ENCODE measurements at places on chromosomes 5 and 9. TPM values are rescaled to one million over a fixed set of nuclear protein-coding genes. Genes with fewer than 3 reads are reported as not detected.

GRCh38 chr9:121786998-121787422 is 135.6 kb downstream of the DAB2IP start:
- H3K27me3 ChIP-seq = peaks cover 2% of the 10 kb centered on the region
- H3K27ac ChIP-seq = no peak overlapping the region
- no peak for DNase-seq
- H3K4me1 ChIP-seq = no peaks in the 10 kb centered on the region
- no peaks in the 10 kb centered on the region for H3K36me3 ChIP-seq

DNA sequence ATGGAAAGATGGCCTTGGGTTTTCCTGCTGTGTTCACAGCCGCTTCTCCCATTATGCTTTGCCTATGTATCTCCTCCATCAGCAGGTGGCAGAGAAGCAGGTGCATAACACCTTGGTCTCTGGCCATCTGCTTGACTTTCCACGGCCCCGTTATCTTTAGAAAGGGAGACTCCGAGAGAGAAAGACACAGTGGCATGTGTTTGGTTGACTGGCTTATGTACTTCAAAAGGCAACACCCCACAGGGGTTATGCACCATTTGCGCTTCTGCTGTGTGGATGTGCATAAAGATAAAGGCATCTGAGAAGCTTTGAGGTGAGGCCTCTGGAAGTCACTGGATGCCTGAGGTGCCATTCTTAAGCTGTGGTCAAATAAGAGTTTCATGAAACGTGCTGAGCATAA is 138.4 kb downstream of the EGFLAM start:
- peaks cover 32% of the 10 kb centered on the region for H3K27me3 ChIP-seq
- H3K36me3 ChIP-seq = no peaks in the 10 kb centered on the region
- H3K4me1 ChIP-seq = no peaks in the 10 kb centered on the region
- no peak for DNase-seq
- no peak overlapping the region for H3K4me3 ChIP-seq

The ARL14EPL gene
- total RNA-seq = not detected

GRCh38 chr9:120481248-120481647 is 98.7 kb downstream of the CDK5RAP2 start:
- no peak overlapping the region for H3K4me3 ChIP-seq
- peaks cover 40% of the 10 kb centered on the region for H3K36me3 ChIP-seq
- no peaks in the 10 kb centered on the region for H3K27me3 ChIP-seq
- no peak for DNase-seq
- no peak overlapping the region for H3K27ac ChIP-seq

The RGMB gene
- total RNA-seq = 3.3 TPM

The SCGB3A2 gene
- not detected for total RNA-seq

All from activated CD4-positive, alpha-beta memory T cell treated with anti-CD3 and anti-CD28 coated beads for 36 hours (primary cell).